Omental fat pad (tissue), 4 donors: ENCODE measurements at places on chromosomes 4 and X.

DNA sequence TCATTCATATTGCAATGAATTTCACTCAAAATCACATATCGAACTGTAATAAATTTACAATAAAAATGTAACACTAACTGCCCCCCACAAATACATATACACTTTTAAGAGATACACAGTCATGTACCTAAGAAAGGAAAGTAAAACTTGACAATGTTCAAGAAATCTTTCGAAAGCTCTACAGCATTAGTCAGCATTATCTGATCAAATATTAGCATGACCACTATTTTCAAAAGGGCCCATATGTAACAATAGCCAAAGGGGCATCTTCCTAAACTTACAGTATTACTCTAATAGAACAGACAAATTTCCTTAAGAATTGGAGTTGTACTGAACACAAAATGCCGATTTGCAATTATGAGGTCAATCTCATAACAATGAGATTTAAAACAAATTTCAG is 51.8 kb downstream of the STX18 start:
- DNase-seq = no peak

- no peak for DNase-seq
Measured at GRCh38 chrX:37781814-37782213, 2.0 kb downstream of the CYBB start.

DNA sequence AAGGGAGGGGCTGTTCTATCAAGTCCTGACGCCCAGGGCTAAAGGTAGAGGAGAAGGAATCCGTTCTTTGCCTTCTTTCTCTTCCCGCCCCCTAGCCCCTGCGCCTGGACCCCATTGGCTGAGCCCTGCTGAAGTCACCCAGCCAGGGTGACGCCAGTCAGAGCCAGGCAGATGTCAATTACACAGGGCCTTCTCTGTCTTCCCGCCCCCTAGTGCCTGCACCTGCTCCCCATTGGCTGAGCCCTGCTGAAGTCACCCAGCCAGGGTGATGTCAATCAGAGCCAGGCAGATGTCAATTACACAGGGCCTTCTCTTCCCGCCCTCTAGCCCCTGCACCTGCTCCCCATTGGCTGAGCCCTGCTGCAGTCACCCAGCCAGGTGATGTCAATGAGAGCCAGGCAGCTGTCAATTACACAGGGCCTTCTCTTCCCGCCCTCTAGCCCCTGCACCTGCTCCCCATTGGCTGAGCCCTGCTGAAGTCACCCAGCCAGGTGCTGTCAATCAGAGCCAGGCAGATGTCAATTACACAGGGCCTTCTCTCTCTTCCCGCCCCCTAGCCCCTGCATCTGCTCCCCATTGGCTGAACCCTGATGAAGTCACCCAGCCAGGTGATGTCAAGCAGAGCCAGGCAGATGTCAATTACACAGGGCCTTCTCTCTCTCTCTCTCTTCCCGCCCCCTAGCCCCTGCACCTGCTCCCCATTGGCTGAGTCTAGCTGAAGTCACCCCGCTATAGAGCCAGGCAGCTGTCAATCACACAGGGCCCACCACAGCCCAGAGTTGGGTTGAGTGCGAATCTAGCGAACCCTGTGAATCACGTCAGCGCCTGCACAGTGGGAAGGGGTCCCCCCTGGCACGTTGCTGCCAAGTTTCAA is 46.4 kb downstream of the ASMT start:
- no peak for DNase-seq

DNA sequence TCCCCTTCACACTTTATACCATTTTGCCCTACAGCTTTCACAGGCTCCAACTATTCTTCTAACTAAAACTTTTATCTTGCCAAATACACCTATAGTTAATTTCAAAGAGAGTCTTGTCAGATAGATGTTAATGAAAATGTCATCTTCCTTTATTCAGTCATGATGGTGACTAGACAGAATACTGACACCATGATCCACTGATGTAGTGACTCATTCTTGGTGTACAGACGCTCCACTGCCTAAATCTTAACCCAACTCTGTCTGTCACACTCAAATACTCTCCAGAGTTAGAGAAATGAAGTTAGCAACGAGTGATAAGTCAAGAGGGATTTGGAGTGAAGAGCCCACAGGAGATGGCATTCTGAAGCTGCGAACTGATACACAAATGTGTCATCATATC is 32.1 kb upstream of the HDAC8 start:
- no peak for DNase-seq

GRCh38 chrX:31747411-31747810 is 675.6 kb upstream of the FTHL17 start:
- no peak for DNase-seq

DNA sequence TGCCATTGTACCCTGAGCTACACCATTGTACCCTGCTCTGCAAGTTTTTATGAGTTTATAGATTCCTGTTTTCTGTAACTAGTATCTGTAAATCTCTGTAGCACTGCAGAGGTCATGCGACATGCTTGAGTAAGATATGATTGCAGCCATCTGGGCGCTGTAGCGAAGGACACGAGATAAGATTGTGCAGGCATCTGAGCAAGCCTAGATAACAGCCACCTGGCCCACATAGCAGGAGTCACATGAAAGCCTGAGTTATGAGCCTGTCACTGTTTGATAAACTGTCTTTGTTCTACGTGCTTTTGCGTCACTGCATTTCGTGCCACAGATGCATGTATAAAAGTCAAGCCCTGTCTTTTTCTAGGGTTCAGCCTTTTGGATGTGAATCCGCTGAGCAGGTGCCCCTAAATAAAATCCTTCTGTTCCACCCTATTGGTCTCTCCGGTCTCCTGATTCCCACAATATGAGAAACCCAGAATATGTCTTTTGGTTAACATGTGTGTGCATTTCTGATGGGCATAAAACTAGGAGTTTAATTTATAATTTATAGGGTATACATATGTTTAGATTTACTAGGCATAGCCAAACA is 327.6 kb upstream of the MAOA start:
- no peak for DNase-seq

DNA sequence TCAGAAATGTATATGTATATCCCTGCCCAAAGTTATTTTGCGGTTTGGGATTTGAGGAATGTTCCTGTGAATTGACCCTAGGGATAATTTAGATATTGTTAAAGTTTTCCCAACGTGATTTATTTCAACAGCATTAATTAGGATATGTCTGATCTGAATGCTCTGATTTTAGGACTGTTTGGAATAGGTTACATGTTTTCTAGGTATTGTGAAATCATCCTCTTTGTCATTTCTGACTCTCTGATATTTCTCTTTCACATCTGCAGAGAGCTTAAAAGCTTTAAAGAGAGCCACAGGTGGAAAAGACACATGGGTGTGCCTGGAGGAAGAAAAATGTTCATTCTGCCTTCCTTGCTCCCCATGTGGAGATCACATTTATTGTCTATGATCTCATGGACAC is 5.1 kb downstream of the GPR101 start:
- DNase-seq = no peak

DNA sequence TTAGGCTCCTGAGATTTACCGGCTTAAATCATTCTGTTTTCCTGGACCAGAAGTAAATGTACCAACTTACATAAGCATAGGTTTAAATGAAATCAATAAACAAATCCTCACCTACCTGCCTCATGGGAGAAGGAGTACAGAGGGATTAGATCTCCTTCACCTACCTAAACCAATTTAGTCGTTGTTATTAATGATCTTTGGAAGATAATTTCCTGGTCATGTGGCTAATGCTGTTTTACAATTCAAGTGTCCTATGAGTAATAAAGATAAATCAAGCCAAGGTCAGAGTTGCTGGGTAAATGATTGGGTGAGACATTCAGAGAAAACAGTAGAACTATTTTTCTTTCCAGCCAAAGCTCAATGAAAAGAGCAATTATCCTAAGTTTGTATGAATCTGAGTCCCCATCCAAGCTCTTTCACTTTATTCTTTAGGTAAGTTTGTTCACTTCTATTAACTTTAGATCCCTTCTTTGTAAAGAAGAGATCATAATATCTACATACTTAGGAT is 423.0 kb upstream of the FAM241A start:
- DNase-seq = no peak

- no peak for DNase-seq
Measured at GRCh38 chr4:8269535-8270417, at the start of gene HTRA3. Gene HTRA3 (plus strand): TSS chr4:8269754. CDS start chr4:8269969, 215 bp downstream.

DNA sequence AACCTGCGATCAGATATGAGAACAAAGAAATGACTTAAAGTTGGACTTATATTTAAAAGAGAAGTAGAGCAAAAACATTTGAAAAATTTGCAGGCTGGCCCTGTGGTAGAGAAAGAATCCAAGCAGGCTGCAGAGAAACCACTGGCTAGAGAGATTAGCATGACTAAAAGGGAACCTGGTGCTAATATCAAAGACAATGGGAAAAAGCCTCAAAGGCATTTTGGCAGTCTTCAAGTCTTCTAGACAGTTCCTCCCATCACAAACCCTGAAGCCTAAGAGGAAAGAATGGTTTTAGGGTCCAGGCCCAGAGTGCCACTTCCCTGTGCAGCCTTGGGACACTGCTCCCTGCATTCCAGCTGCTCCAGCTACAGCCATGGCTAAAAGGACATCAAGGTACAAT is 33.4 kb downstream of the KCTD8 start:
- DNase-seq = no peak

DNA sequence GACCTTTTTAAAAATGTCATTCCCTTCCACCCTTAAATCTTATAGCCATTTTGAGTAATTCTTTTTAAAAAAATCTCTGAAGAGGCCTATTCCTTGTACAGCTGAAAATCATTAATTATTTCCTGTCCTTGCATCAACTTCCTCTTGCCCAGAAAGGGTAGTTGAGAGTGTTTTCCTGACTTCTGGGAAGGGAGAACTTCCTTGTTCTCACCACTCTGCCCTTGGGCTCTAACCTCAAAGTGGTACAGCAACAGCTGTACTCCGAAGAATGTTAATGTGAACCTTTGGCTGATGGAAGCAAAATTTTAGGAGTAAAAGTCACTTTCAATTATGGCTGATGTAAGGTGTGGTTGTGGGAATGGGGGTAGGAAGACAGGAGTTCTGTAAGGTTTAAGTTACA is 15.1 kb upstream of the FABP2 start:
- DNase-seq = no peak

DNA sequence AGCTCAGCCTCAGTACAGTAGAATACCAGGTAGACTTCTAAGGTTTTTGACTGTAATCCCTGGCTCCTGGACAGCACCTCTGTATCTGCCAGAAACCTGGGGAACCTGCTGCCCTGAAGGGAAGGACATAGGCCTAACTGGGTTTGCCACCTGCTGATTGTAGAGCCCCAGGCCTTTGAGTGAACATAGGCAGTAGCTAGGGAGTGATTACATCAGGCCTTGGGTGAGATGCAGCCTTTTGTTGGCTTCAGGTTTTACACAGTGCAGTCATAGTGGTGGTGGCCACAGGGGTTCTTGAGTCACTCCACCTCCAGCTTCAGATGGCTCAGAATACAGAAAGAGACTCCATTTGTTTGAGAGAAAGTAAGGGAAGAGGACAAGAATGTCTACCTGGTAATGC is 19.3 kb downstream of the IQCM start:
- DNase-seq = no peak

GRCh38 chr4:699816-700580 is 5.6 kb upstream of the PCGF3 start:
- DNase-seq = no peak

DNA sequence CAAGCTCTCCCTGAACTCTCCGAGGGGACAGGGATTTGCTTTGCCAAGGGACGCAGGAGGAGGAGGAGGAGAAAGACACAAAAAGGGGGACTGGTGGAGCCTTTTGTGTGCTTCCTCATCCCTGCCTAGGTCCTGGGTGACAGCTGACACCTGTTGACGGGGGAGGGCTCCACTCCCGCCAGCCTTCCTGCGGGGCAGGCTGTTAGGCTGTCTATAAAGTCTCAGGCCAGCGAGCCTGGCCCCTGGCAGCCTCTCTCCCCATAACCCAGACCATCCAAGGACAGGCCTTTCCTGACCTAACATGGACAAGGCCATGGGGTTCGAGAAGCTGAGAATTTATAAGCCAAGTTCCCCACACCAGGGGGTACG is 832 bp upstream of the EVC2 start:
- no peak for DNase-seq

DNA sequence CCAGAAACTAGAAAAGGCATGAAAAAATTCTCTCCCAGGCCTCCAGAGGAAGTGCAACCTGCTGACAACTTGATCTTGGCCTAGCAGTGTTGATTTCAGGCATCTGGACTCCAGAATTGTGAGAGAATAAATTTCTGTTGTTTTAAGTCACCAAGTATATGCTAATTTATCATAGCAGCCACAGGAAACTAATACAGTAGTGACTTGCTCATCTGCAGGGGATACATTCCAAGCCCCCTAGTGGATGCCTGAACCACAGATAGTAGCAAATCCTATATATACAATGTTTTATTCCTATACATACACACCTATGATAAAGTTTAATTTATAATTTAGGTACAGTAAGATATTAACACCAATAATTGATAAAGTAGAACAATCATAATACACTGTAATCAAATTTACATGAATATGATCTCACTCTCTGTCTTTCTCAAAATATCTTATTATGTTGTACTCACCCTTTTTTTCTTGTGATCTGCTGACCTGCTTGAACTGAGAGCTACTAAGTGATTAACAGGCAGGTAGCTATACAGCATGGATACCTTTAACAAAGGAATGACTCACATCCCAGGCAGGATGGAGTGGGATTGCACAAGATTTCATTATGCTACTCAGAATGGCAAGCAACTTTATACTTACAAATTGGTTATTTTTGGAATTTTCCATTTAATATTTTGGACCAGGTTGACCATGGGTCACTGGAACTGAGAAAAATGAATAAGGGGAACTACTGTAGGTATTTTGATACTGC is 501.1 kb downstream of the KCNIP4 start:
- no peak for DNase-seq

- DNase-seq = no peak
Measured at GRCh38 chr4:93761286-93761685, 67.3 kb upstream of the ATOH1 start.

- no peak for DNase-seq
Measured at GRCh38 chr4:186685767-186686183, 37.9 kb downstream of the FAT1 start.

DNA sequence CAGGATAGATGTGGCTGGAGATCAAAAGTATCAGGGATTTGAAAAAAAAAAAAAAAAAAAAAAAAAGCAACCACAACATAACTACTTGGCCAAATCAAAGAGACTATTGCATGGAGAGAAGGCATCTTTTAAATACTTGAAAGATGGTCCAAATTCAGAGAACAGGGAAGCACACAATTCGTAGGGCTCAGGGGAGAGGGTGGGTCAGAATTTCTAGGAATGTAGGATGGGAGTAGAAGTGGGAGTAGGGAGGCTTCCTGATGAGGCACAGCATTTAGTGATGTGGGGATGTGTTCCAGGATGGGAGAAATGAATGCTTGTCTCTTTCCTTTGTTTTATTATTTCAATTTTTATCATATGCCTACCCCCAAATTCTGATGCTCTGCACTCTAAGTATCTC is 36.3 kb downstream of the RTL3 start:
- DNase-seq = no peak
